Stimulated activated CD4-positive, alpha-beta T cell treated with anti-CD3 and anti-CD28 coated beads, Interleukin-12 subunit alpha, Interleukin-12 subunit beta, amount 100 ng/mL, for 48 hours (primary cell): ENCODE measurements at places on chromosomes 4 and X.

DNA sequence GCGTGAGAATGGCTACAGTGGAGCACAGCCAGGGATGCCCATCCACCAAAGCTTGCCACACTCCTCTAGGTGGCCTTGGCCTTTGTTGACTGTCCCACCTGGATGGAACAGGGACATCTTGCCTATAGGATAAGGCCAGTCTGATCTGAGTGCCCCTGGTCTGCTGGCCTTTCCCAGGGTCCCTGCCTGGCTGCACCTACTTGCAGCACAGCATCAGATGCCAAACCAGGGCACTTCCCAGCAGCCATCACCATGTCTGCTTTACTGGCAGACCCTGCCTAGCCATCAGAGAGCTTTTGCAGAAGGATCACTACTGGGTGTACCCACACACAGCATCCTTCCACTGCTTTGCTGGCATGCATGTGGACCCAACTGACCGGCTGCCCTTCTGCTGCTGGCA is 143.2 kb downstream of the GABRA3 start:
- DNase-seq: no peak

DNA sequence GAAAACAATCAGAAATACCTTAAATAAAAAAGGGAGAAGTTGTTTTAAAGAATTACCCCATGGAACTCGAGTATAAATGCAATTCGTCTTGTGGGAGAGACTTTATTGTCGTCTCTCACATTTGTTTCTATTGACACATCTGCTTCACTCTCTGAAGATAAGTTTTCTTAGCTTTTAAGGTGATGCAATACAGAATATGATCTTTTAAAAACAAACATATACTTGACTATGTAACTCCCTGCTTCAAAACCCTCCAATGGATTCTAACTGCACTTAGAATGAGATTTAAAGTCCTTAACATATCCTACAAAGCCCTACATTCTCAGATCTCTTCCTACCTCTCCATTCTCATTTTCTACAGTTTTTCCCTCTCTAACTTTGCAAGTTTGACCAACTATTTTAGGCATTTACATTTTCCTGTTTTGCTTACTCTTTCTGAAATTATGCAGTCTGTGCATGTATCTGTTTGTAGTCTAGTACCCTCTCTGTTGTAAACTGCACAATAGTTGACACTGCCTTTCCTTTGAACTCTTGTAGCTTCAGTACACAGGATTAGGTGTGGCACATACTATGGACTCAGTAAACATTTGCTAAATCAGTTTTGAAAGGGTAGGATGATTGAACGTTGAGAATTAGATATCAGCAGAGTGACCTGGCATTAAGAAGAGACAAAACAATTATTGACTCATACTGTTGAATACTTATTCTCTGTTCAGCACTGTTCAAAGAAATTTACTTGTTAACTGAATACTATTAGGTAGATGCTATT is 59.8 kb downstream of the AGTR2 start:
- DNase-seq: no peak

DNA sequence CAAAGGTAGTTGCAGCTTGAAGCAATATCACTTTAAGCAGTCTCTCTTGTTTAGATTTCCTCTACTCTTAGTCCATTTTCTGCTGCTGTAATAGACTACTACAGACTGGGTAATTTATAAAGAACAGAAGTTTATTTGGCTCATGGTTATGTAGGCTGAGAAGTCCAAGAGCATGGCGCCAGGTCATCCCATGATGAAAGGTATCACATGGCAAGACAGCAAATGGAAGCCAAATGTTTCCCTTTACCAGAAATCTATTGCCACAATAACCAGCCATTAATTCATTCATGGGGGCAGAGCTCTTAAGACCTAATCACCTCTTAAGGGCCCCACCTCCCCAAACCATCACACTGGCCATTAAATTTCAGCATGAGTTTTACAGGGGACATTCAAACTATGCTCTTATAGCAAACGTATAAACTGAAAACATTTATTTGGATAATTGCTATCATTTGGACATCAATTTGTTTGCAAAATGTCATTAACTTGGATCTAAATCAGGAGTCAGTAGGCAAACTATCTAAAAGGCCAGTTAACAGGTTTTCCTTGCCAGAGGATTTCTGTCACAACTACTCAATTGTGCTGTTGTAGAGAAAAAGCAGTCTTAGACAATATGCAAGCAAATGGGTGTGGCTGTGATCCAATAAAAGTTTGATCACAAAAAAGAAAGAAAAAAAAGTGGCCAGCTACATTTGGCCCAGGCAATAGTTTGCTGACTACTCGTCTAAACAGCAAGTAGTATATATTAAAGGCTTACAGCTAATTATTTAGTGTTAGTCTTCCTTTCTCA is 75.7 kb upstream of the GUCY1A1 start:
- DNase-seq: no peak

DNA sequence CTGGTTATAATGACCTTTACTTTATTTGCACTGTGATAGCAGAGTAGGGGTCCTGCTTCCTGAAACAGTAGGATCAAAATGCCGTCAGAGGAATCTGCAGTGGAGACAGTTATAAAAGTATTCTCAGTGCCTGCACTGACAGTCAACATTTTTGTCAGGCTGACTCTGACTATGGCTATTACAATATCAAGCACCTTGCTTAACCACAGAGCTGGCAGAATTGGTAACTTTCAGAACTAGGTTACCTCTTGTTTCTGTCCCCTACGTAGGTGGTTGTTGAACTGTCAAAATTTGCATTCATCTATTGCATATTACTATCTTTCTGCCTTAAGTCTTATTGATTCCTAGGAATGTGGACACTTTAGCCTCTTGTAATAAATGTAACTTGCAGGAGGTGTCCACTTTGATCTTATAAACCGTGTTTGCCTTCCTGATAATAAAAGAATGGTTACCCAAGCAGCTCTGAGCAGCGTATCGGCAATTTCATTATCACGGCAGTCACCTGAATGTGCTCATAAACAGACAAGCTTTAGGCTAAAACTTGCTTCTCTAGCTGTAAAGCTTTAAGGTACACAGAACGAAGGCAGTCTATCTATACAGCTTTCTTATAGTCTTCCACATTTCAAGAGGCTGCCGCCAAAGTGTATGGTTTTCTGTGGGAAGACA is 353.0 kb upstream of the GALNT7 start:
- no peak for DNase-seq

GRCh38 chrX:11893933-11894710 is 136.1 kb downstream of the MSL3 start:
- no peak for DNase-seq

DNA sequence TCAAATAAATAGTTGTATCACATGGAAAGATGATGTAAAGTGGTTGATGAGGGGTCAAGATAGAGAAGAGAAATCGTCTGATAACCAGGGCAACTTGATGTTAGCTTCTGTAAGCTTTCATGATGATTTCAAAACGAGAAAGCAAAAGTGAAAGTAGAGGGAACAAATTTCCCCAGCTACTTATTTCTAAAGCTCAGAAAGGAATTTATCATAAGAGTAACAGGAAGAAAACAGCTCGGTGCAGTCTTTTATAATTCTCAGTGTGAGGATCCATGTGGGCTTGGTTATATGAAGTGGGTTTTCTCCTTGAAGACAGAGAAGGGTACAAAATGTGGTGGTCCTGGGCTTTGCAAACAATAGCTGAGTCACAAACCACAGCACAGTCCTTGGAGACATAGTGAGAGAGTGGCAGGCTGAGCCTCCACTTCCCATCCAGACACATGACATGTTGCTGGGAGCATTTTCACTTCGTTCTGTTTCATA is 32.1 kb upstream of the GLRA2 start:
- DNase-seq: peak; percentile 0

GRCh38 chr4:48339642-48340041 is 1.7 kb upstream of the SLAIN2 start:
- no peak for DNase-seq

- DNase-seq: no peak
Observed at GRCh38 chr4:100168521-100168920, 21.7 kb downstream of the DDIT4L start.

GRCh38 chr4:23163647-23164436 is 471.1 kb downstream of the GBA3 start:
- DNase-seq: no peak

- no peak for DNase-seq
Observed at GRCh38 chr4:10048941-10049697, 27.8 kb upstream of the SLC2A9 start.

GRCh38 chr4:76067652-76068286 is 6.7 kb upstream of the ART3 start:
- DNase-seq: peak; percentile 80

- no peak for DNase-seq
Observed at GRCh38 chr4:16739997-16740624, 158.3 kb downstream of the LDB2 start.

- DNase-seq: no peak
Observed at GRCh38 chr4:81789741-81790399, 318.2 kb upstream of the RASGEF1B start.

DNA sequence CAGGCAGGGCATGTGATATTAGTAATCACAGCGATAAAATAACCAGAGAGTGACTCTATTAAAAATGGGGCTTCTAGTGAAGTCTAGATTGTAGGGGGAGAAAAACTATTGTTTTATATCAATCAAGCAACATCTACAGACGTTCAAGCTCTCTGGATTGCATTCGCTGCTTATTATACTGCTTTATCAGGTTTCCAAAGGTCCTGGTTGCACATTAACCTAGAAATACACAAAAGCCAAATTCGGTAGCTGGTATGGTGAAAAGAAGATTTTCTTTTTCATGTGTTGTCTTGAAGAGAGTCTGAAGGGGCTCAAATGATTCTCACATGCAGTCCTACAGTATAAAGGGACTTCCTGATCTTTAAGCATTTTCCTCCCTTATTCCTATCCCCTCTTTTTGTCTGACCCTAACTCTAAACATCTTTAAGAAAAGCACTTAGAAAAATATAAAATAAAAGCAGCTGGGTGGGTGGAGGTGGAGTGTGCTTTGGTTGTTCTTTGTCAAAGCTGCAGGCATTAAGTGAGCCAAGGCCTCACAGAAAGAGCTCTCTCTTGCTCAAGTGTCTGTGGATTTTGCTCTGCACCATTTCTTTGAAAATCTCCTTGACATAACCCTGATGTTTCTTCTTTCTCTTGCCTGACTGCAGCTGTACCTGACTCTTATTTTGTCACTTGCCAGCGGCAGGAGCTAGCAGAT is 46.1 kb downstream of the MID1IP1 start:
- DNase-seq: no peak

DNA sequence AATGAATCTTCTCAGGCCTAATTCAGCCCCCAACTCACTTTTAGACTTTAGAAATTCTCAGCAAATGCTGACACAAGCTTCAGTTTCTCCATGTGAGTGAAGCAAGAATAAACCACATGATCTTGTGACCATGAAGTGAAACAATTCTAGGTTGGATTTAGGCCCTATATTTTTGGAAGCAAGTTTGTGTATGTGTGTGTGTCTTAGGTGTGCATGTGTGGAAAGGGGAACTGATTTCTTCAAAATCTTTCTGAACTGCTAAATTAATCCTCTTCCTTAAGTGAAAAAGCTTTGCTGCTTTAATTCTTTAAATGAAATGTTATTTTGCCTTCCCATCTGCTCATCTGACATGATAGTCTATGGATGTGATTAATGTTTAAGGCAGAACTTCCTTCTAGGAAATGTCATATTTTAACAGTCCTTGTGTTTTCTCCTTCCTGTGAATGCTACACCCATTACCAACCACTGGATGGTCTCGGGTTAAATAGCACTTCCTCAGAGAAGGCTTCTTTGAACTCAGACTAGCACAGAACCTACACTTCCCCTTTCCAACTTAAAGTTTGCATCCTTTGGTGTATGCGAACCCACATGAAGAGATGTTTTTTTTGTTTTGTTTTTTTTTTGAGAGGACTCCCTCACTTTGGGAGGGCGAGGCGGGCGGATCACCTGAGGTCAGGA is 1.2 kb upstream of the TMEM144 start:
- DNase-seq: no peak

- DNase-seq: no peak
Observed at GRCh38 chrX:83508006-83508405, at the start of gene POU3F4. Gene POU3F4 (plus strand): TSS chrX:83508290. CDS start chrX:83508325, 35 bp downstream.

GRCh38 chr4:70544279-70544868 is 26.0 kb downstream of the AMTN start:
- DNase-seq: no peak

DNA sequence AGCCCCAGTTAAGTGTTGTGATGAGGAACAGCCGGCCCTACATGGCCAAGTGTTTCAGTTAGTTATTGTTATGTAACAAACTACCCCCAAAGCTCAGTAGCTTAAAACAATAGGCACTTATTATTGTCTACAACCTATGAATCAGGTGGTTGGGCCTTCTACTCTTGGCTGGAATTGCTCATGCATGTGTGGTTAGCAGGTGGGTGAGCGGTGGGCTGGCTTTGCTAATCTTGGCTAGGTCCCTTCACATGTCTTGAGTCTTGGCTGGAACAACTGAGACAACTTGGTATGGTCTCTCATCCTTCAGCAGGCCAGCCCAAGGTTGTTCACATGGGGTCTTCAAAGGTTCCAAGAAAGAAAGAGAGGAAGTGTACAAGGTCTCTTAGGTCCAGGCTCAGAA is 54.5 kb upstream of the CHRNA9 start:
- DNase-seq: no peak

DNA sequence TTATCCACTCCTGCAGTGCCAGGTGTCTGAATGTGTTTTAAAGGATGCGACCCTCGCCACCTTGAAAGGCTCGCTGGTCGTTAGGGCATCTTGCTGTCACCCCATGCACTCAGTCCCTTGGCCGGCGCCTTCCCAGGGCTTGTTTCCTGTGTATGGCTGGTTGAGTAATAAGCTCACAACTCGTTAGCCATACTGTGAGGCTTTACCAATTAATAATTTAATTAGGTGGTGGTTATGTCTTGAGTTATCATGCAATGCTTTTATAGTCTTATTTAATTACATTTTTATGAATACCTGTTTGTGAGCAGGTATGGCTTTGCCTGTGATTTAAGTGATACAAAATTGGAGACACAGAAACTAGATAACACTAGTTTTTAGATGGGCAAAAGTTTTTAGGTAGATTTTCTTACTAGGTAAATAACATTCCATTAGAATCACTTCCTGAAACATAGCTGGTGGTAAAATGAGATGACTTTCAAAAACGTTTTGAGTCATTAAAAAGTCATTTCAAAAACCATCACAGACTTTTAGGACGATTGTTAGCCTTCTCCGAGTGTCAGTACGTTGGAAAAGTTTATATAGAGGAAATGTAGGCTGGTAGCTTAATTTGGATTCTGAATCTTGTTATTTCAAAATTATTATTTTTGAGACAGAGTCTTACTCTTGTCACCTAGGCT is 18.2 kb downstream of the PTTG2 start:
- DNase-seq: no peak

- no peak for DNase-seq
Observed at GRCh38 chr4:97589481-97590196, 553.6 kb downstream of the STPG2 start.

DNA sequence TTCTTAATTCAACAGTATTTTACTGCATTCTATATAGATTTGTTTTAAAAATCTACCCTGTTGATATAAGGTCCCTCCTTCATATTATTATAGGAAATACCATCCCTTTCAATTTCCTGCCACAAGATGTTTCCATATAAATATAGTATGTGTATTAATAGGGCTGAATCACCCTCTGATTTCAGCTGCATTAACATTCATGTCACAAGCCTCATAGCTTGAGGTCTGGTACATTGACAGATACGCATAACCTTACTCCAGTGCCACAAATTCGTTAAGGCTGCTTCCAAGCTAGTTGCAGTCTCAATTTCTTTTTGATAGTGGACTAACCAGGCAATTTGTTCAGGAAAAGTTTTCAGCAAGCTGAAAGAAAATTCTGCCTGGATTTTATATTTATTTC is 128.4 kb downstream of the KLHL34 start:
- no peak for DNase-seq

GRCh38 chrX:49106930-49107329 is 16.6 kb downstream of the GPKOW start:
- DNase-seq: no peak
